ENCODE measurements at places on chromosomes 16 and 17.

DNA sequence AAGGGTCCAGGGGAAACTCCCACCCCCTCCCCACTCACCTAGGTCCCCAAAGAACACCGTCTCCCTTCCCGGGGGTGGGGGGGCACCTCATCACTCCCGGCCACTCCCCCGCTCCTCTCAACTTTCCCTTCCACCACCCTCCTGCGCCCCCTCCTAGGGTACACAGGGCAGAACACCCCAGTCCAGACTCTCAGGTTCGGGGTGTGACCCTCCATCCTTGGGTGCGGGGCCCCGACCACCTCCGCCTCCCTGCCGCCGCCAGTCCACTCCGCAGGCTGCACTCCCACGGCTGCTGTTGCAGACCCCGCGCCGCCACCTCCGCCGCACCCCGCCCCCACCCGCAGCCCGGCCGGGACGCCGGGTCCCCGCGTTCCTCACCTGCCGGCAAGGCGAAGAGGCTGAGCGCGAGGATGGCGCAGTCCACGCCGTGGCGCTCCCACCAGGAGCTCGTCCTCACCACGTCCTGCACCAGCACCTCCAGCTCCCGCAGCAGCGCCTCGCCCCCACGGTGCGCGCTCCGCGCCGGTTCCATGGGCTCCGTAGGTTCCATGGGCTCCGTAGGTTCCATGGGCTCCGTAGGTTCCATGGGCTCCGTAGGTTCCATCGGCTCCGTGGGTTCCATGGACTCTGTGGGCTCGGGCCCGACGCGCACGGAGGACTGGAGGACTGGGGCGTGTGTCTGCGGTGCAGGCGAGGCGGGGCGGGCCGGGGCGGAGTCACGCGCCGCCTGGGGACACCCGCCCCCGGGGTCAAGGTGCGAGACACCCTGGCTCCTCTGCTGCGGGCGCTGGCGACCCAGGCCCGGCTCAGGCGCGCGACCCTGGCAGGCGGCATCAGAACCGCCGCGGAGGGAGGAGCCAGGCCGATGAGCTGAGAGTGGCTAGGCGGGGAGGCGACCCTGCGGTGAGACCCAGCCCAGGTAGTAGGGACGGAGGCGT lies at the start of gene FADS6:
Gene FADS6, minus strand, starts transcription at position 660 of the 938 bp plus-strand sequence. Its CDS starts 38 bp downstream, at position 622.
- no peak for DNase-seq

DNA sequence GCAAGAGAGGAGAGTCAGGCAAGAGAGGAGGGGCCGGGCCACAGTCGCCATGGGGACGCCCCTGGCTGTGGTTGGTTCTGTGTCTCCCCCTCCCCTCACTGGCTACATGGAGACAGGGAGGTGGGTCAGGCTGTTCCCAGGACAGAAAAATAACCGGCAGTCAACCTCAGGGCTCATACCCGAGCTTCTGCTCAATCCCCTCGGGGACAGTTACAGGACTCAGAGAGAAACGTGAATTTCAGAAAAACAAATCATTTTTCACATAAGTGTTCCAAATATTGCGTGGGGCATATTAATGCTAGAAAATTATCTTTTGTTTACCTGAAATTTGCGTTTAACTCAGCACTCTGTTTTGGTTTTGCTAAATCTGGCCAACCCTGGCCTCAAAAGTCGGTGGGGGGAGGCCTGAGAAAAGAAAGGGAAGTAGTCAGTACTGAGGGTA lies 22.2 kb upstream of the CPSF4L start:
- DNase-seq = no peak

DNA sequence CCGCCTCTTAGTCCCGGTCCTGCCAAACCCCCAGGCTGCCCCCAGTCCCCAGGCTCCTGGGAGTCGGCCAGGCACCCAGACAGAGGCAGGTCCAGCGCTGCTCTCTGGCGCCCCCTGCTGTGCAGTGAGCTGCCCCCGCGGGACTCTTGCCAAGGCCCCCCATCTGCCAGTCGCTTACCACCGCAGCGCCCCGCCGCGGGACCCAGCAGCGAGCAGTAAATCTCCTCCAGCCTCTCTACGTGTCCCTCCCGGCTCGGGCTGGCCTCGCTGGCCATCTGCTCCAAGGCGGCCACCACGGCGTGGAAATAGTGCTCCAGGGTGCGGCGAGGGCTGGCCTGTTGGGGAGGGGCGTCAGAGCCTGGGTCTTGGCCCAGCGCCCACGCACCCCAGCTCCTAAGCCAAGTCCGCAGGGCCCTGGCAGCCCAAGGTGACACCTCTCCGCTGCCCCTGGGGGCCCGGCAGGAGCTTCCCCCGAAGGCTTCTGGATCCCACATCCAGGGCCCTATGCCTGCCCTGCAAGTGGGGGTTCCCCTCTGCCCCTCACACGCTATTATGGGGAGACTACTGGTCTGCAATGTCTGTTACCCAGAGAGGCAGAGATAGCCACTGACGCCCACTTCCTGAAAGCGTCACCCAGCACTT lies 33.7 kb upstream of the MFSD6L start:
- no peak for DNase-seq

DNA sequence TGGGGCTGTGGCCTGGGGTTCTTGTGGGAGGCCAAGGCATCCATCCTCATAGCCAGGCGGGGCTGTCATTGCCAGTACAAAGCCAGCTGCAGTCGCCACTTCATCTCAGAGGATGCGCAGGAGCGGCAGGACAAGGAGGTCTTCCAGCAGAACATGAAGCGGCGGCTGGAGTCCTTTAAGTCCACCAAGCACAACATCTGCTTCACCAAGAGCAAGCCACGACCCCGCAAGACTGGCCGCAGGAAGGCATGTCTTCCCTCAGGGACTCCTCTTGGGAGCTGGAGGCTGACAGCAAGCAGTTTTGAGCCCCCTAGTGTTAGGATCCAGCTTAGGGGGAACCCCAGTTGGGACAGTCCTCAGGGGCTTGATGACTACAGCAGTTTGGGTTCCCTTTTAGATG lies 15.1 kb upstream of the PLEKHG4 start:
- no peak for DNase-seq

DNA sequence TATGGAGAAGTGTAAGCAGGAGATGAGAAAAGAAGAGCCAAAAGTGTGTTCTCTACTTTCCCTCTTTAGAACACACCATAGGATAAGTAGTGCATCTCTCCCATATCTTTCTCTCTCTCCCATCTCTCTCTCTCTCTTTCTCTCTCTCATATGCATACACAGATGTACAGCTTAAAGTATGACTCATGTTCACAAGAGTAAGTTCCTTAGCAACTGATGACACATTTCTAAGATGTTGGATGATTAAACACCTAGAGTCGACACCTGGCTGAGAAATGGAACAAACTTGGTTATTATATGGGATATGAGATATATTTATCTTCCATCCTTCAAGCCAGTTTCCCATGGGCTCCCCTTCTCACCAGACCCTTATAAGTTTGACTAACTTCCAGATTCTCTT lies 113.5 kb downstream of the TMEM132E start:
- peak; percentile 14 for DNase-seq

DNA sequence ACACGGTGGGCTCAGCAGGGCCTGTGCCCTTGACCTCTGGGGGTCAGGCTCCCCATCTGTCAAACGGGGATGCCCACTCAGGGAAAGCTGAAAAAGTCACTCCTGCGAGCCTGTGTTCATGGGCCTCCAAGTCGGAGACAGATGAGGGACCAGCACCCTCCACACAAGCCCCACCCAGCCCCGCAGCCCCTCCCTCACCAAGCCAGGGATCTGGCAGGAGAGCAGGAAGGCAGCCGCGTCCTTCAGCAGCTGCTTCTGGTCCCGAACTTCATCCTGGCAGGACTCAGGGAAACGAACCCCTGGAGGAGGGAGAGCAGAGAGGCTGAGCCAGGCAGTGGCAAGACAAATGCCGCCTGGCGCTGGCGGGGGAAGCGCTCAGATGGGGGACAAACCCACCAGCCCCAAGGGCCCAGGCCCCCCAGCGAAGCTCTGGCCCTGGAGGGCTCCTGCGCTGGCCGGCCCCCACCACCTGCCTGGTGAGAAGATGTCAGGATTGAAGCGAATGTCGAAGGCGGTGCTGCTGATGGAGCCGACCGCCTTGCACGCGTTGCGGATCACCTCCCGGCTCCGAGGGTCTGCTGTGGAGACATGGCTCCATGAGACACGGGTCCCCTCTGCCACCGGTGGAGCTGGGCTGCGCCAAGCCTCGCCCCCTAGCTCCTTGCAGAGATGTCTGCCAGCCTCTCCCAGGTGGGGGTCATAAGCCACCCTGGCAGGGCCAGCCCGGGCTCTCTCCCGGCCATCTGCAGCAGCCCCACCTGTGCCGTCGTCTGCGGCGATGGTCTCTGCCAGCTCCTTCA lies 15.4 kb downstream of the CLUH start:
- no peak for DNase-seq
